Activated CD4-positive, alpha-beta T cell treated with anti-CD3 and anti-CD28 coated beads, Interleukin-2, amount 50 U/mL, for 4 hours (primary cell): ENCODE measurements at places on chromosomes 2 and 18.

GRCh38 chr18:58049000-58049688 lies 5.1 kb downstream of the NEDD4L start:
- no peak for DNase-seq

- DNase-seq = no peak
Observed at GRCh38 chr18:58263055-58263957, 219.3 kb downstream of the NEDD4L start.

- no peak for DNase-seq
Observed at GRCh38 chr2:75605770-75606529, 40.6 kb upstream of the MRPL19 start.

GRCh38 chr2:101474731-101475384 lies at the start of gene RFX8:
RFX8 (minus strand) TSS chr2:101475112; CDS start chr2:101466848, 8,264 bp downstream.
- peak; percentile 42 for DNase-seq

GRCh38 chr18:2843146-2843545 lies 3.7 kb upstream of the EMILIN2 start:
- DNase-seq = no peak

DNA sequence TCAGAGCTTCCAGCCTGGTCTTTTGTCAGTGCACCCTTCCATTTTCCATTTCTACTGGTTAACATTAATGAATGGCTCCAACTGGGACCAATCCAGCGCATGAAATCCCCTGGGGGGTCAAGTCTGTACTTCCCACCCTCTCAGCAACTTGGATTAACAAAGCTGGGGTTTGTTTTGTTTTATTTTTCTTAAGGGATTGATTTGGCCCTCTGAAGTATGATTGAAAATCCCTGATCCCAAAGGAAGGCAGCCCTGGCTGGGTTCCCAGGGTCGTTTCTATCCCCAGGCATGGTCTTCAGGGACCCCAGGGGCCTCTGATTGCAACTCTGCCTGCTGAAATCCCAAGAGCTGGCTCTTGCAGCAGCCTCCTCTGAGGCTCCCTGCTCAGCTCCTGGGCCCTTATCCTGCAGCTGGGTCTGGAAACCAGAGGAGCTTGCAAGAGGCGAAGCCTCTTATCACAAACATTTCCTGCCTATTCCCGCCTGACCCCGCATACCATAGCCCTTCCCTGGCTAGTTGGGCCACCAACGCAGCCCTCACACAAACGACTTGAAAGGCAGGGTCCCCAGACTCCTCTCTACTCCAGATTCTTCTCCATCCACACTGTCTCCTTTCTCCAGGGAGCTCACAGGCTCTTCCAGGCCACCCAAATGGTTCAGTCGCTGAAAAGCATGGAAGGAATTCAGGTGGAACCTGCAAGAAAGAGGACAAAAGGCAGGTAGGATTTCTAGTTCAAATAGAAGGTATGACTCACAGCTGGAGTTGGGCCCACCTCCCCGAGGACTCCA lies 109.7 kb upstream of the PKDCC start:
- no peak for DNase-seq

GRCh38 chr2:199160081-199160480 lies 297.7 kb downstream of the SATB2 start:
- no peak for DNase-seq

DNA sequence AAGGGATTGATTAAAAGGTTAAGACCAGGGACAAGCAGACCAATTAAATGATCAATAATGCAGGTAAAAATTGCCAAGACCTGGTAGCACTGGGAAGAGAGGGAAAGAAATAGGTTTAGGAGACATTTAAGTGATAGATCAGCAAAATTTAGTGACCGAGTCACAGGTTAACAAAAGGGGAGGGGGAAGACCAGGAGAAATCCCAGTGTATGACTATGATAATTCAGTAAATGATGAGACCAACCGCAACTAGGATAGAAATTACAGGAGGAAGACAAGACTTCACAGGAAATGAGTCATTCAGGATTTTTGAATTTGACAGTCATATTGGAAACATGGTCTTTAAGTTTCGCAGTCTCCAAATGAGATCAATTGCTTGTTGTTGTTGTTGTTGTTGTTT lies 62.9 kb downstream of the COBLL1 start:
- no peak for DNase-seq

DNA sequence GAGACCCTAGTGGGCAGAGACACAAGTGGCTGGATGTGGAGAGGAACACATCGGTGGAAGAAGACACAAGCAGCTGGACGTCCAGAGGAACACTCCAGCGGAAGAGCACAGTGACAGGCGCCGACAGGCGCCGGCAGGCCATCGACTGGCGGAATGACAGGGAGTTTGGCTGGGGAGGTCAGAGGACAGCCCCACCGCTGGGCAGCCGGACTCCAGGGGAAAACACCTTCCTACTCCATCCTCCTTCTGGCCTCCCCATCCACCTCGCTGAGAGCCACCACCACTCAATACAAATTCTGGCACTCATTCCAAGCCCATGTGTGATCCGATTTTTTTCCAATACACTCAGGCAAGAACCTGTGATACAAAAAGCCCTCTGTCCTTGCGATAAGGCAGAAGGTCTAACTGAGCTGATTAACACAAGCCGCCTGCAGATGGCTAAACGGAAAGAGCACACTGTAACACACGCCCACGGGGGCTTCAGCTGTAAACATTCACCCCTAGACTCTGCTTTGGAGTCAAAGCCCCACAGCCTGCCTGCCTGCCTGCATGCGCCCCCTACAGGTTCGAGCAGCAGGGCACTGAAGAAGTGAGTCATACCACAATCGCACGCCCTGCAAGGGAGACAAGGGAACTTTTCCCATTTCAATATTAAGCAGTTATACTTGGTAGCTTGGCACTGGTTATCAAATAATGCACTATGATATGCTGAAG lies 50.2 kb upstream of the LRP1B start:
- no peak for DNase-seq

DNA sequence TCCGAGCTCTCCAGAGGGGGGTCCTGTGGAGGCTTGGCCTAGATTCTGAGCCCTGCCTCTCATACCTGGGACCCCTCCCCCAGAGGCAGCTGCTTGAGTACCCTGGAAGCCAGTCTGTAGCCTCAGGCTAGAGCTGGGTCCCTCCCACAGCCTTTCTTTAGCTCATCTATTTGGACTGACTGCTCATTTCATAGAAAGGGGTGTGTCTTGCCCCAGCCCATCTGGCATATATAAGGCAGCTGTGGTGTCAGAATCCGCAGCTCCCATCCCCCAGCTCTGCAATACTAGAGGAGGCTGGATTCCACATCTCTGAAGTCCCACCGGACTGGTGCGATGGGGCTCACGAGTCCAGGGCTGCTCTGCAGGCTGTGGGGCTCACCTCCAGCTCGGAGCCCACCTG lies 26.1 kb downstream of the MPHOSPH10 start:
- DNase-seq = no peak

- no peak for DNase-seq
Observed at GRCh38 chr2:213252206-213252605, 32.1 kb upstream of the SPAG16 start.
